WTC11 (cell line): ENCODE measurements at places on chromosomes 11 and 22. TPM values are rescaled to one million over a fixed set of nuclear protein-coding genes. Genes with fewer than 3 reads are reported as not detected.

Gene PNPLA5
- total RNA-seq = 5.3 to 5.9 TPM (median 5.3 TPM) in 3 replicates

Gene MPPED1
- total RNA-seq = 0.16 to 0.35 TPM (median 0.21 TPM) in 3 replicates

Gene MMP3
- not detected in 3 replicates for total RNA-seq

Gene C1QTNF4
- total RNA-seq = 9.5 to 10.7 TPM (median 9.5 TPM) in 3 replicates

Gene C11orf86
- total RNA-seq = 0.44 to 0.87 TPM (median 0.68 TPM) in 3 replicates

Gene PRAME
- total RNA-seq = 1.4 to 1.7 TPM (median 1.5 TPM) in 3 replicates

Gene TMEM151A
- 2.2 to 2.3 TPM (median 2.3 TPM) in 3 replicates for total RNA-seq

DNA sequence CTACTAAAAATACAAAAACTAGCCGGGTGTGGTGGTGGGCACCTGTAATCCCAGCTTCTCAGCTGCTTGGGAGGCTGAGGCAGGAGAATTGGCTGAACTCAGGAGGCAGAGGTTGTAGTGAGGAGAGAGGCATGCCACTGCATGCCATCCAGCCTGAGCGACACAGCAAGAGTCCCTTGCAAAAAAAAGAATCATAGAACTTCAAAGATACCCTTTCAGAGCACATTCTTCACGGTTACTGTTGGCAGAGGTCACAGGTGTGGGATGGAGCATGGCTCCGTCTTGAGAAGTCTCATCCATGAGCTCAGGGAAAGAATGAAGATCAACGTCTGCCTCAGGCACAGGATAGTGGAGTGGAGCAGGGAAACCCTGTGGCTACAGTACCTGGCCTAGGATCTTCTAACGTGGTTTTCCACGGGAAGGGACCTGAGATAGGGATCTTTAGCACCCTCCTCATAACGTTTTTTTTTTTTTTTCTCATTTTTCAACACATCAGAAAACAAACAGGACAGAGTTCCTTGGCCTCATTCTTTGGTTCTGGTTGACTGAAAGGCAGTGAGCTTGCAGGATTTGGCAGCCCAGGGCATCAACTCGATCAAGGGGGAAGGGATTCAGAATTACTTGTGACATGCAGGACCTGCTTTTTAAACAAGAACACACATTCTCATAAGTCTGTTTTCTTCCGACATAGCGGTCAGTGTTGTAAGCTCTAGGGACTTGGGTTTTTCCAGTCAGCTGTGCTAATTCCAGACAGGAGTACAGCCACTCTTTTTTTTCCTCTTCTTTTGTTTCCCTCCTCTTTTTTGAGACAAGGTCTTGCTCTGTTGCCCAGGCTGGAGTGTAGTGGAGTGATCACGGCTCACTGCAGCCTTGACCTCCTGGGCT, 22.8 kb downstream of the F2 start:
- DNase-seq = no peak

- no peak for DNase-seq
Measured at GRCh38 chr22:42948294-42948693, 66.7 kb downstream of the PACSIN2 start.

DNA sequence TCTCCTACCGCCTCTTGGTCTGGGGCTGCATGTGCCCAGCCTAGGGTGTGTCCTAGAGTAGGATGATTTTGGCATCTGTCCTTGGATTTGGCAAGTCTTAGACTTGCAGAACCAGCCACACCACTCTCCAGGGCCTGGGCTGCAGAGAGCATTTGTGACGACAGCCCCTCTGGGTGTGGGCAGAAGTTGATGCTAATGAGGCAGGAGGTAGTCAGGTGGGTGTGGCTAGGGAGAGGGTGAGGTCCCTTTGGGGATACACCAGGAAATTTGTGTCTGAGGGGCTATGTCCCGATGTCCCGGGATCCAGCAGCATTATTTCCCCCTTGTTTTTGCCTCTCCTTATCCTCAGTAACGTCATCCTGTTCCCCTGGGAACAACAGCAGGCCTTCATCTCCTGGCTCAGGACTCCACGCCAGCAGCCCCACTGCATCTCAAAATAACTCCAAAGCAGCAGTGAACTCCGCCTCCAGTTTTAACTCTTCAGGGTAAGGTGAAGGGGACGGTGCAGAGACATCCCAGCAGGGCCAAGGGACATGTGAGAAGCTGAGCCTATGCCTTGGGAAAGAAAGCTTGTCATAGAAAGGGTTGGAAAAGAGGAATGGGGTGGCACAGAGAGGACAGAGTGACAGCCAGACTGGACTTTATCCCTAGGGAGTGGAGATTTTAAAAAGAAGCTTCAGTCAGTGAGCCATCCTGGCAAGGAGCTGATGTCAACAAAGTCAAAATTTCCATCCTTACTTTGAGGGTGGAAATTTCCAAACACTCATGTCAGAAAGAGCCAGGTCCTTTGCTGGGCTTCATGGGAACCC, 8.0 kb upstream of the TLCD5 start:
- DNase-seq = peak; percentile 42

GRCh38 chr11:122197066-122197987, 81.3 kb upstream of the BLID start:
- DNase-seq = no peak

DNA sequence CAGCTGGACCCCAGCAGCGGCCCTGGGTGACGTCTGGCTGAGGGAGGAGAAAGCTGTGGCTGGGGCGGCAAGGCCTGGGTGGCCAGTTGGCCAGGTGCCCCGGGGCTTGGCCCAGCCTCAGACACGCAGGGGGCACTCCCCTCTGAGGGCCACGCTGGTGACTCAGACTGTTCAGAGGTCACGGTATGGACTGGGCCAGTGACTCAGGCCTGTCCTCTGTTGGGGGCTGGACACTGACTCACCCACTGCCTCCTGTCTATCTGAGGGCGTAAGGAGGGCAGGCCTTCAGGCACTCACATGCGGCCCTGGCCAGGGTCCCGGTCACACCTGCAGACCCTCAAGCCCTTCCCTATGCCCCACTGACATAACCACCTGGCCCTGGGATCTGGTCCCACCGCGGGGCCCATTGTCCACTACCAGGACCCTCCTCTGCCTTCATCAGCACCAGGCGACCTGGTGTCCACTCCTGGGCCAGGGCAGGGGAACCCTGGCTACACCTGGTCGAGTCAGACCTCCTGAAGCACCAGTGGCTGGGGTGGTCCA, 3.7 kb upstream of the MUC5AC start:
- no peak for DNase-seq

DNA sequence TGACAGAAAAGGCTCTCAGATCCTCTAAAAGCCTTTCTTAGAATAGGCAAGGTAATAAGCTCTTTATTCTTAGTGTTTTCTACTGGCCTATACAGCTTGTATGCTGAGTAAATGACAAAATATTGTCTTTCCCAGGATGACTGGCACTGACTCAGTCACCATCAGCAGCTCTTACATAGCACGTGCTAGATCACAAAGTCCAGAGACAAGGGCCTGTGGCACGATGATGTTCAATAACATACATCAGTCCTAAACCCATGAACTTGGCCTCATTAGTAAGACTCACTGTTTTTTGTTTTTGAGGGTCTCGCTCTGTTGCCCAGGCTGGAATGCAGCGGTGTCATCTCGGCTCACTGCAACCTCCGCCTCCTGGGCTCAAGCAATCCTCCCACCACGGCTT, 42.7 kb downstream of the CELF1 start:
- no peak for DNase-seq

GRCh38 chr11:73154178-73154577, 12.1 kb upstream of the FCHSD2 start:
- DNase-seq = no peak

- DNase-seq = peak; percentile 94
Measured at GRCh38 chr11:76318744-76319384, 62.1 kb downstream of the THAP12 start.

GRCh38 chr11:33912405-33913361, 20.8 kb upstream of the LMO2 start:
- no peak for DNase-seq

- DNase-seq = no peak
Measured at GRCh38 chr11:120135838-120136237, 2.1 kb downstream of the TRIM29 start.

GRCh38 chr11:35282221-35282882, 137.0 kb downstream of the SLC1A2 start:
- DNase-seq = no peak

DNA sequence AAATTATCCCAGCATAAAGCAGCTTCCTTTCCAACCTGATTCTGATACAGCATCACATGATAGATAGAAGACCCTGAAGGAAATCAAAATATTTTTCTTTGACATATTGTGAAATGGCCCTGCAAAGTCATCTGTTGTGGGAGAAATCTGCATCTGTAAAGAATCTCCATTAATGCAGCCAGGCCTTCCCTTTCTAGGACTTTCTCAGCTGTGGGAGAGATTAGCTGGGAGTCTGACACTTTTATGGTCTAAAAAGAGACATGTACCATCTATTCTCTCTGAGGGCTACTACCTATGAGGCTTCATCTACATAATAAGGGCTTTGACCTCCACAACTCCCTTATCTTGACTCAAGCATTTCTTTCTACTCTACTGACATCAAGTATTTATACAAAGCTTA, 238.1 kb downstream of the SWAP70 start:
- no peak for DNase-seq
